CD4-positive, alpha-beta T cell treated with Interleukin-1 beta for 1 hour (primary cell): ENCODE measurements at places on chromosomes 2 and 18.

- no peak for DNase-seq
Measured at GRCh38 chr18:39208729-39209128, 1643.1 kb upstream of the CELF4 start.

- no peak for DNase-seq
Measured at GRCh38 chr2:182593394-182593975, 122.6 kb upstream of the DNAJC10 start.

- DNase-seq, result no peak
Measured at GRCh38 chr2:114068438-114068837, 178.5 kb downstream of the ACTR3 start.

DNA sequence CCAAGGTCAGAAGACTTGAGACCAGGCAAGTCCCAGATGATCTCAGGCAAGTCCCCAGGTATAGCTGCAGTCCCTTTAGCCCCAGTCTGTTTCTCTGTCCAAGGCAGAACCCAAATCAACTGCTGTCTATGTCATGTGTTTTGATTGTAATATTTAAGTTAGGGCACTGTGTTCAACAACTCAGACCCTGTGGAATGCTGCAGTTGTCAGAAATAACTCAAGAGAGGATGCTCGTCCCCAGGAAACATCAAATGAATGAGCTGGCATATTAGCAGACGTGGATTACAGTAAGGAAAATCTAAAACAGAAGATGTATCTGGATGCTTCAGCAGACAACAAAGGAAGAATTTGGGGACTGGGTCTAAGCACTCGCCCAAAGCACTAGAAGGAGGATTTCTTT lies 70.1 kb downstream of the BCL11A start:
- DNase-seq, result no peak

DNA sequence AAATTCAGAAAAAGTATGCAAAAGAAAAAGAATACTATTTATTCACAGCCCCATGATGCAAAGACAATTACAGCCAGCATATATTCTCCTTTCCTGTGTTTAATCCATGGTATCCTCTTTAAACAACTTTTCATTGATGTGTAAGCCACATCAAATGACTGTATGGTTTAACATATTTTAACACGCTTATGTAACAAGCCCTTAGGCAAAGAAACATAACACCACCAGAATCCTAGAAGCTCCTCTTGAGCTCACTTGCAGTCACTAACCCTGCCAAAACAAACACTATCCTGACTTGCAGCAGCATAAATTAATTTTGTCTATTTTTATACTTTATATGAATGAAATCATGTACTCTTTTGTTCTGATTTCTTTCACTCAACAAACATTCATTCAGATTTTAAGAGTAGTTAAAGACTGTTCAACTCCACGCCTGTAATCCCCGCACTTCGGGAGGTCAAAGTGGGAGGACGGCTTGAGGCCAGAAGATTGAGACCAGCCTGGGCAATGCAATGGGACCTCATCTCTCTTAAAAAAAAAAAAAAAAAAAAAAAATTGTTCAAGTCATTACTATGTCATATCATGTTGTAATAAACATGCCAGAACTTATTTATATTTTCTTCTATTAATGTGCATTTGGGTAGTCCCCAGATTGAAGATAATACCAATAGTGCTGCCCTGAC lies 226.3 kb downstream of the NBAS start:
- DNase-seq, result no peak

- no peak for DNase-seq
Measured at GRCh38 chr18:73752965-73753364, 394.7 kb downstream of the FBXO15 start.

GRCh38 chr2:180722551-180723239 lies 257.7 kb upstream of the UBE2E3 start:
- DNase-seq, result no peak

GRCh38 chr2:156933645-156934225 lies 323.8 kb upstream of the GALNT5 start:
- DNase-seq, result no peak

GRCh38 chr18:62366992-62367391 lies 41.9 kb downstream of the TNFRSF11A start:
- DNase-seq, result no peak

GRCh38 chr2:106581755-106582147 lies 94.6 kb downstream of the CD8B2 start:
- DNase-seq, result no peak

DNA sequence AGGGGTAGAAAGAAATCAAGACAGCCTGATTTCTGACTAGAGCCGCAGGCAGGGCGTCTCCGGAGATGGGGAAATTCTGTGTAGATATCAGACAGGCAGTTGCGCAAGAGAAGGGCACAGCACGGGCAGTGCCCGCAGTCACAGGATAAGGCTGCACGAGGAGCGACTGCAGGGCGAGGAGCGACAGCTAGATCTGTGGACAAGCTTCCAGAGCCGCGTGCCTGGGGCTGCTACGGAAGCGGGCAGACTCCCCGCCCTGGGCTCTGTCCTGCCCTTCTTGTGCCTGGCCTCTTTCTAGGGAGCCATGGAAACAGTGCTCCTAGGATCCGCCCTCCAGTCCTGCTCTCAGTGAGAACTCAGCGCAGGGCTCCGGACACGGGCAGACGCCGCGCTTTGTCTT lies 12.6 kb downstream of the MC5R start:
- no peak for DNase-seq

GRCh38 chr2:20450201-20450999 lies 3.5 kb downstream of the RHOB start:
- no peak for DNase-seq

DNA sequence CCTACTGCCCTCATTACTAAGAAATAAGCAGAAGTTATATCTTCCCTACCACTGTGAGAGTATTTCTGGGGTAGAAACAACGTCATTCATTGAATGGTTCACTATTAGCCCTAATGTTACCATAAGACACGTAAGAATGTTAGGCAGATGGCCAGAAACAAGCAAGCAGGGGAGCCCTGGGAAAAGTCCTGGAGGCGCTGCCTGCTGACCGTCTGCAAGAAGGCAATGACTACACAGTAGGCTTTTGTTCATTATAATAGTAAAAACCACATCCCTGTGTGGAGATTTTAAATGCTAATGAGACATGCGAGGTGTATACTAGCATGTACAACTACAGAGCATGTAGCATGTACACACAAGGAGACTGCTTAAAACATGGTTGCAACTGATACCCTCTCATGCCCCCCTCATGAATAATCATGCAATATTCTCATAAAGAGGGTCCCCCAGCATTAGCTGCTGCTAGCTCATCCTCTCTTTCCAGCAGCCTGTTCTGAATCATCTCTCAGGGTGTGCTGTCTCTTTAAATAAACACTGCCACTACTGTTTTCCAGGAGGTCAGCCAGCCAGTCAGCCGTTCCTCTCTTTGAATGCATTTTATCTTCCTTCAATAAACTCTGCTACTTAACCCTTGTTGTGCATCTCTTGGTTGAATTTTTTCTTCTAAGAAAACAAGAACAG lies 23.6 kb downstream of the SUCLG1 start:
- DNase-seq, result no peak
